ENCODE measurements at places on chromosomes 2 and 18.

DNA sequence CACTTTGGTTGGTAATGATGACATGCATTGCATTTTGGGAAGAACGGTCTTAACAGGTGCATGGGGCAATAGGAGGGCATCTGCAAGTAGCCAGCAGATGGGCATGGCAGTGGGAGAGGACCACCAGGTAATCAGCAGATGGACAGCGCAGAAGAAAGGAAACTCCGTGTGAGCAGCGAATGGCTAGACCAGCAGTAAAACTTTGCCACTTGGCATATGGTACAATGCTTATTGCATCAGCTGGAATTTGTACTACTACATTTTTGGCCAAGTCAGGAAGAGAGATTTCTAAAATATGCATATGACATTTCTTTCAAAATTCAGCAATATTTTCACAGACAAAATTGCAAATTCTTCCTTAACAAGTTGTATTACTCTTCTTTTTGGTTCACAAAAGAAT, 768.5 kb downstream of the LRP1B start:
- no peak for DNase-seq

- no peak for DNase-seq
Observed at GRCh38 chr2:169415233-169415748, 53.0 kb upstream of the LRP2 start.

DNA sequence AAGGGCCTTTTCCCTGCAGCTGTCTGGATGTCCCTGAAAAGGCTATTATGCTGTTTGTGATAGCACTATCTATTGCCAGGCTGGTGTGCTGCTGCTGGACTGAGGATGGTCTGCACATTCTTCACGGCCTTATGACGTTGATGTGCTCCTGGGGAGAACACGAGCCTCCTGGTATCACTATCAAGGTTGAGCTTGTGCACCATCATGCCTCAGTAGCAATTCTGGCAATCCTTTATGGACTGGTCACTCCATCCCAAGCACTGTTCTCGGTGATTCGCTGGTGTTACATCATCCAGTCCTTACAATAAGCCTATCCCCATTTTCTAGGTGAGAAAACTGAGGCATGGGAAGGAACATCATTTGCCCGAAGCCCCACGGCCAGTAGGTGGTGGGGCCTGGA, 18.2 kb upstream of the CCBE1 start:
- DNase-seq, result no peak

- no peak for DNase-seq
Observed at GRCh38 chr18:47788621-47789020, 141.8 kb downstream of the SMAD2 start.

DNA sequence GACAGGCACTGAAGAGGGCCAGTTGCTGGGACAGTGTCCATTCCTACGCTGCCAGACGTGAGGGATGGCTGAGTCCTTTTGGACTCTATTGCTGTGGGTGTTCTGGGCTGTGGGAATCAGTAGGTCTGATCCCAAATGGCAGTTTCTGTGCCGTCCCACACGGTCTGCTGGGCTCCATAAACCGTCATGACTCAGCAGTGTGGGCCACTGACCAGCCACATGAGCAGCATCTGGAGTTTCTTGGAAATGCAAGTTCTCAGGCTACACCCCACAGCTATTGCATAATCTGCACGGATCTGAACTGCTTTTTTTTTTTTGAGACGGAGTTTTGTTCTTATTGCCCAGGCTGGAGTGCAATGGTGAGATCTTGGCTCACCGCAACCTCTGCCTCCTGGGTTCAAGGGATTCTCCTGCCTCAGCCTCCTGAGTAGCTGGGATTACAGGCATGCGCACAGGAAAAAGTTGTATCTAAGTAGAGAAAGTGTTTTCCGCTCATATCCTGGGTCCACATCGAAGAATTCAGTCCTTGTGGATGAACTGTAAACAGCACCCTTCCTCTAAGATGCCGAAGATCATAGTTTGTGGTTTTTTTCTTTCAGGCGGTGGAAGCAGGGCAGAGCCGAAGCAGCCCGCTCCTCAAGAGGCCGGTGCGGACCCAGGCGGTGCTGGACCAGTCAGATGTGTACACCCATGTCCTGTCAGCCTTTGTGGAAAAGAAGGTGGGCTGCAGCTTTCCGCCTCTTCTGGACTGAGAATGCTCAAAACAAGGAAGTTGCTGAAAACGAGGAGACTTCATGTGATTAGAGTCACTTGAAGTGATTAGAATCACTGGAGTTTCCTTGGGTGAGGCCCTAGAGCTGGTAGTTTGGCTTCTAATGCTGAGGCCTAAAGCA, 25.5 kb downstream of the RMC1 start:
- no peak for DNase-seq

DNA sequence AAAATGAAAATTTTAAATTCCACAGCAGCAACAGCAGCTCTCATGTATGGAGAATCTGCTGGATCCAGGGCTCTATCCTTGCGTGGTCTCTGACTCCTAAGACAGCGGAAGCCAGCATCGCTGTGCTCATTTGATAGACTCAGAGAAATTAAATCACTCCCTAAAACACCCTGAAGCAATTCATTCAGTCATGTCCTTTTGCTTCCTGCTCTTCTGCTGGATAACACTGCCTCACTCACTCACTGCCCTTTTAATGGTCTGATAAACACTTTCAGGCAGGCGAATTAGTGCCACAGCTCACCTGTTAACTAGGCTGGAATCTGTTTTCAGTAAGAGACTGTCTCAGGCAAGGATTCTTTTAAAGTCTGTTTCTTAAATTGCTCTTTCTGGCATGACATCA, 10.0 kb downstream of the WIPF1 start:
- DNase-seq, result no peak

DNA sequence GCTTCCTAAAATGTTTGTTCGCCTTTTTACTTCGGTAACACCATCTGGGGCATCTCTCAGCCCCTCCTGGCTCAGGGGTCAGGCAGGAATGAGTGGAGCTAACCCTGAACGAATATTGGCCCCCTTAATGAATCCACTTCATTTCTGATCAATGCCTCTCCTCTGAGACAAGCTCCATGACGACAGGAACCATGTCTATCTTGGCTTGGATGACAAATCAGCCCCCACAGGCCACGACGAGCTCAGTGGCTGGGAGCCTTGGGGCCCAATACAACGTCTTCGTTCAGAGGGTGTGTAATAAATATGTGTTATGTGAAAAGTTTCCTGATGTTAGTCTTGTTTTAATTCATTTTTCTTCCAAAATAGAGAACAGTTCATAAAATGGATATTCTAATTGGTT, 133.0 kb downstream of the COL6A3 start:
- no peak for DNase-seq

GRCh38 chr2:239691720-239692119, 290.9 kb upstream of the HDAC4 start:
- DNase-seq, result no peak

DNA sequence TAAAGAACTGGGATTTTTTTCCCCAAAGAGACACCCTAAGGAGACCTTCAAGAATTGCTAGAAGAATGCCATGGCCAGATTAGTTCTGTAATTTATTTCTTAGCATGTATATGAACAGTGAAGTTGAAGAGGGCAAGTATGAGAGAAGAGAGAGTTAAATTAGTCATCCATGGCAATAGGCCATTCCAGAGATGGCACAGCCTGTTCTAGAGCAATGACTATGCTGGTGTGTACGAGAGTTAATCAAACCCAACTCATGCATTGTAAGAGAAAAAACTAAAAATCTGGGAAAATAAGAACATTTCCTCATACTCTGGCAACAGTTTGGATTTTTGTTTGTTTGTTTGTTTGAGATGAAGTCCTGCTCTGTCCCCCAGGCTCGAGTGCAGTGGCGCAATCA, 112.1 kb upstream of the PIK3C3 start:
- DNase-seq, result no peak

DNA sequence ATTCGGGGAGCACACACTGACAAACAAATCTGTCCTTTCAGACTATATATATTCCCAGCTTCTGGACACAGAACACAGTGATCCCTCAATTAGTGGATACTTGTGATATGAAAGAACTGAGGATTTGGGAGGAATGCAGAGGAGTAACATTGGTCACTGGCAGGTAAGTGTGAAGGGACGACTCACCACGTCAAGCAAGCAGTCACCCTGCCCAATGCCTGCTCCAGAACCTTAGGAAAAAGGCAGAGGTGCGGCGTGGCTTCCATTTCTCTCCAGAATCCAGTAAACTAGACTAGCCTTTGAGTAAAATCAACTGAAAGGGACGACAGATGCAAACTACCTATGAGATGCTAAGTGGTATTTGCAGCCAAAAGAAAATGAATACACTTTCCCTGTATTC, 1.1 kb downstream of the CCDC93 start:
- DNase-seq, result no peak
